ENCODE measurements at places on chromosomes 13 and 19.

- DNase-seq: no peak
These were observed 1181.2 kb downstream of the PCDH9 start for GRCh38 chr13:66048888-66049287.

GRCh38 chr13:36430247-36431203 lies 1.8 kb upstream of the CCNA1 start:
- DNase-seq: no peak

GRCh38 chr13:91072486-91072885 lies 275.0 kb upstream of the MIR17HG start:
- DNase-seq: no peak

- DNase-seq: peak; percentile 91
These were observed at the start of gene CUL4A for GRCh38 chr13:113209336-113209758. Gene CUL4A (plus strand): TSS chr13:113209613. CDS start chr13:113209628, 15 bp downstream.

GRCh38 chr19:8705742-8706141 lies 7.1 kb upstream of the ACTL9 start:
- no peak for DNase-seq

- DNase-seq: peak; percentile 93
These were observed 6.5 kb upstream of the FKRP start for GRCh38 chr19:46739290-46739771.

GRCh38 chr13:75661443-75661842 lies 25.3 kb downstream of the LMO7 start:
- no peak for DNase-seq

DNA sequence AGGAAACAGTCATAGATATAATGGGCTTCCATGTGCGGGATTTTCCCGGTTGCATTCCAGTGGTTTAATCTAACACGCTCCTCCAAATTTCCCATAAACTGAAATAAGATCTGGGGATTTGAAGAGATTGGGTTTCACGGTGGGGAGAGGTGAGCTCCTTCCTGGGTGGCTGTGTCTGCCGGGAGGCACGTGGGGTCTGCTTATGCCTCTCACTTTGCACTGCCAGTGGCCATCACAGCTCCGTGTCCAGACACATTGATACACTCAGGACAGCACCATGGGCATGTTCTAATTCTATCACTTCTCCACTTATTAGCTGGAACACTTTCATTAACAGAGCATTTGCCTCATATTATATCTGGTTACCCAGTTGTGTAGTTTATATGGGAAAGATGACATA lies 73.4 kb downstream of the SOX1 start:
- DNase-seq: no peak

GRCh38 chr19:12913011-12913561 lies 6.0 kb downstream of the SYCE2 start:
- DNase-seq: peak; percentile 86

GRCh38 chr19:16360738-16361137 lies 36.1 kb downstream of the KLF2 start:
- DNase-seq: no peak

- no peak for DNase-seq
These were observed 38.4 kb downstream of the DACH1 start for GRCh38 chr13:71828564-71828963.

GRCh38 chr19:47107202-47107952 lies 6.2 kb downstream of the ZC3H4 start:
- DNase-seq: peak; percentile 16

DNA sequence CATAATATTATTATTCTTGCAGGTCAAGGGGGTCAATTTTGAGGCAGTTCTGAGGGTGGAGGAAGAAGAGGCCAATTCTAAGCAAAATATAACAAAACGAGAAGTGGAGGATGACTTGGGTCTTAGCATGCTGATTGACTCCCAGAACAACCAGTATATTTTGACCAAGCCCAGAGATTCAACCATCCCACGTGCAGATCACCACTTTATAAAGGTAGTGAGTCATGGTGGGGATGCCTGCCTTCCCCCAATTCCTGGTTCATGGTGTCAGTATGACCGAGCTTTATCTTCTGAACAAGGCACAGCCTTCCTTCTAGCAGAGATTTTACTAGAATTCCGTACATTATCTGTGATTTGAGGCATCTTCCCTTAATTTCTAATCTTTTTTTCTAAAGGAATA lies 9.4 kb upstream of the DCUN1D2 start:
- DNase-seq: no peak

DNA sequence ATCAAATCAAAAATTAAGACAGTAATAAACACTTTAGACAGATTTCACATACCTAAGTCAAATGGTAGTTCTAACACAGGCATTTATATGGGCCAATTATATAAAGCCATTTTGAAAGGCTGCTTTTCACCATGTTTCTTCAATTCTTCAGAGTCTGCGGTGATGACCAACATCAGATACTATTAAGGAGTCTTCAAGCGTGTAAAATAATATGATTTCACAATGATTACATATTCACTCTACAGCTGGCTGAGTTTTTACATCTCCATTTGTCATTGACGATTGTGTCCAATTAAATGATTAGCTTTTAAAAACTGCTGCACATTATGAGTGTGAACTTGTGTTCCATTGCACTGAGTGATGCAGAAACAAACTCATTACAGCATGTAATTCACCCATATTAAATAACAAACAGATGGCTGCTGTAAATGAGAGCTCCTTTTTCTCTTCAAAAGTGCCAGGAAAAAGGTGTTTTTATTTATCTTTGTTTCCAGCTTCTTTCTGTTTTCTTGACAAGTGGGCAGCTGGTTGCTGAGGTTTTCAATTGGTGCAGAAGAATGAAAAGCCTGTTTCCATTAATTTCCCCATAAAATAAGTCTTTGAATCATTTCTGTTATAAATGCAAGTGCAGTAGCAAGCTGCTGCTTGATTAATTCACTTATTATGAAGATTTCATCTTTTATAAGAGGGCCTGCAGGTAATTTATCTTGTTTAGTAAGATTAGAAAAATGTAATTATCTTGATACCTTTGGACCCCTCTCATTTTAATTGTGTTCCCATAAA lies 676.1 kb upstream of the KLHL1 start:
- no peak for DNase-seq

GRCh38 chr19:3003046-3003445 lies 25.7 kb downstream of the TLE6 start:
- no peak for DNase-seq

DNA sequence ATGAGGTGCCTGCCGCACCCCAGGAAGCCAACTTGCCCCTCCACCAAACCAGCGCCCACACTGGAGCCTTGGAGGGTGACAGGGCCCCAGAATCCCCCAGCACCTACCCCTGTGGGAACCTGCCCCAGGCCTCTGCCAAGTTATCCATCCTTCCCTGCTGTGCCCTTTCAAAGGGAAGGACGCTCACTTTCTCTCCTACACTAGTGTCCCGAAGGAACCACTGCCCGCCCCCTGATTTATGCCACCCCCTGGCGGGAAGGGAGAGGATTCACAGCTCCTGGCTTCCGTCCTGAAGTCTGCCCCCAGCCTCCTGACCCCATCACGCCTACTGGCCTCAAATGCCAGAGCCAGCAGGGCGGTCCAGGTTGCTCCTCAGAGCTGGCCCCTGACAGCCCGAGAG lies 1.4 kb downstream of the EVI5L start:
- no peak for DNase-seq

DNA sequence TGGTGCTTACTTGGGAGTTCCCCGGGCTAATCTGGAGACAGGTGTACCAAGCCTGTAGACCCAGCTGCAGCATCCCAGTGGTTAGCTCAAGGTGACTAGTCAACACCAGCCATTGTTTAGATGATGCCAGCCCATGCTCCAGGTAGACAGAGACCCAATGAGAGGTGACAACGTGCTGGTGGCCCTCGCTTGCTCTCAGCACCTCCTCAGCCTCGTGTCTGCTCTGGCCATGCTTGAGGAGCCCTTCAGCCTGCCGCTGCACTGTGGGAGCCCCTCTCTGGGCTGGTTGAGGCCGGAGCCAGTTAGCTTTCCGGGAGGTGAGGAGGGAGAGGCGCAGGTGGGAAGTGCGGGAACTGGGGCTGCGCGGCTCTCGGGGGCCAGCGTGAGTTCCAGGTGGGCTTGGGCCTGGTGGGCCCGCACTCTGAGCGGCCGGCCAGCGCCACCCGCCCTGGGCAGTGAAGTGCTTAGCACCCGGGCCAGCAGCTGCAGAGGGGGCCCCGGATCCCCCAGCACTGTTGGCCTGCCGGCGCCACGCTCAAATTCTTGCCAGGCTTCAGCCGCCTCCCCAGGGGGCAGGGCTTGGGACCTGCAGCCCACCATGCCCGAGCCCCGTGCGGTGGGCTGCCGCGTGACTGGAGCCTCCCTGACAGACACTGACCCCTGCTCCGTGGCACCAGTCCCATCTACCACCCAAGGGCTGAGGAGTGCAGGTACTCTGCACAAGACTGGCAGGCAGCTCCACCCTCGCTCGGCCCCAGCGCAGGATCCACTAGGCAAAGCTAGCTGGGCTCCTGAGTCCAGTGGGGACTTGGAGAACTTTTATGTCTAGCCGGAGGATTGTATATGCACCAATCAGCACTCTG lies 85.9 kb upstream of the VSTM2B start:
- DNase-seq: no peak

DNA sequence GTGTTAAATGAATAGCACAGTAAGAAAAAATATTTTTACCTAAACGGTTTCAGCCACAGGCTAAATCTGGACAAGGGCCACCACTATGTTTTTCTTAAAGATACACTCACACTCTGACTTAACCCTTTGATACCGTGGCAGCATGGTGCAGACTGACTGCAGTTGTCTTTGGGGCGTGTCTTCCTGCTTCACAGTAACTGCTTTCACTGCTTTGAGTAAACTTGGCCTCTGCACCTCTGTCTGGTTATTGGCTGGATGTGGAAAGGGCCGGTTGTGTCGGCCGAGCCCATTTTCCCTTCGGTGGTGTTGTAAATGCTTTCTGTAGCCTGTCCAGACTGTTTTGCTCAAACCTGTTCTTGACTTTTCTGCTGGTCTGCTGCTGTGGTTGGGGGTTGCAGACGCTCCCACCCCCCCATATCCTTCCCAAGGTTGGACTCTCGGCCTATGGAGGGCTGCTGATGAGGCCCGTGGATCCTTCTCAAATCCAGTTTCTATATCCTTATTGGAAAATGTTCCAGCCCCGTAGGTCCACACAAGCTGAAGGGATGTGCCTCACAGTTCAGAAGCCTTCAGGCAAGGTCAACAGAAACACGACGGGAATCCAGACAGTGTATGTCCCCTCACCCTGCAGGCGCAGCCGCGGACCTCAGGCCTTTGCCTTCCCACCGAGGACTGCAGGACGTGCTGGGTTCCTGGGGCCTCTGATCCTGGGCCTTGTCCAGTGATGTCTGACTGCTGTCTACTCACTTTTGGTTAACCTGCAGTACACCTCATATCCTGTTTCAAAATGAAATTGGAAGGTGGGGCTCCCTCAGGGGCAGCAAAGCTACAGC lies 90.2 kb upstream of the RNF113B start:
- no peak for DNase-seq

DNA sequence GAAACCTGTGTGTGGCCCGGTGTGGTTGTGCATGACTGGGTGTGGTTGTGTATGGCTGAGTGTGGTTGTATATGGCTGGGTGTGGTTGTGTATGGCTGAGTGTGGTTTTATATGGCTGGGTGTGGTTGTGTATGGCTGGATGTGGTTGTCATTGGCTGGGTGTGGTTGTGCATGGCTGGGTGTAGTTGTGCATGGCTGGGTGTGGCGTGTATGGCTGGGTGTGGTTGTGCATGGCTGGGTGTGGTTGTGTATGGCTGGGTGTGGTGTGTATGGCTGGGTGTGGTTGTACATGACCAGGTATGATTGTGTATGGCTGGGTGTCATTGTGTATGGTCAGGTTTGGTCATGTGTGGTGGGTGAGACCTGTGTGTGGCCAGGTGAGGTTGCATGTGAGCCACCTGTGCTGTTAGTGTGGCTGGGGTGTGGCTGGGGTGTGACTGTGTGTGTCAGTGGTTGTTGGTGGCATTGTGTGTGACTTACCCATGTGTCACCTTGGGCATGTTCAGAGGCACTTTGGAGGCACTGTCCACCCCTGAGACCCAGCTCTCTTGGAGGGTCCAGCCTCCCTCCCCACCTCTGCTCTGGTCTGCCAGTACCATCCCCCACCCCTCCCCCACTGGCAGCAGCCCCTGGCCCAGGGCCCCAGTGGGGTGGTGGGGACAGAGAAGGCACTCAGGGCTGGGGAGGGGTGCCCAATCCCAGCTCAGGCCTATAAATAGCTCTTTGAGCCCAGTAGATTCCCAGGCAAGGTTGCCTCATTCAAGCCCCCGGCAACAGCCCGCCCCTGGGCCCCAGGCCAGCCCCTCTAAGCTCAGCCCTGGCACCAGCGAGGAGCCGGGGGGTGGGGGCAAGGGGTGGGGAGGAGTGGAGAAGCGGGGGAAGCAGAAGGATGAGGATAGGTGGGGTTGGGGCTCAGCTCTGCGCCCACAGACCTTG lies 3.9 kb upstream of the NCAN start:
- no peak for DNase-seq

DNA sequence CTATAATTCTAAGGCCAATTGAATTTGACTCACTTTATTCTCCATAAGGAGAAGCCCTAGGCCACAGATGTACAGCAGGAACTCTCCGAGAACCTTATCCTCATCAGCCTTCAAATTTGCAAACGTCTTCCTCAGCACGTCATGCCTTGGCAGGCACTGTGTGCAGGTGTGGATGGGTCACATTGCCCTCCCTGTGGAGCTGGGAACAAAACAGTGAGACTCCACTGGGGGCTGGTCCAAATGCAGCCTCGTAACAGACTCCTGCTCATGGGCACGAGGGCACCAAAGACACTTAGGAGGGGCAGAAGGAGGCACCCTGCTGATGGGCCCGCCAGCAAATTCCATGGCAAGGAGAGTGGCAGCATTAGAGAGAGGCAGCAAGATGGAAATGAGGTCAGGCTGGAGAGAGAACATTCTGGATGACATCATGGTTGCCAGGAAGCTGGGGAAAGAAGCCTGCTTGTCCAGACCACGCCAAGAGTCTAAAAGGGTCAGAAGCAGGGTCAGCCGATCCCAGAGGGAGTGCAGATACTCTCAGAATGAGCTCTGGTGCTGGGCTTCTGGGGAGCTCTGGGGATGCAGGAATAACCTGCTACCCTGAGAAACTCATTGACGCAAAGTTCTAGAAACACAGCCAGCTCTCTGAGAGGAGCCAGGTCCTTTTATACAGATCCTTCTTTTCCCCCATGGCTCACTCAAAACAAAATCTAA lies 242.2 kb downstream of the B3GLCT start:
- DNase-seq: peak; percentile 75

DNA sequence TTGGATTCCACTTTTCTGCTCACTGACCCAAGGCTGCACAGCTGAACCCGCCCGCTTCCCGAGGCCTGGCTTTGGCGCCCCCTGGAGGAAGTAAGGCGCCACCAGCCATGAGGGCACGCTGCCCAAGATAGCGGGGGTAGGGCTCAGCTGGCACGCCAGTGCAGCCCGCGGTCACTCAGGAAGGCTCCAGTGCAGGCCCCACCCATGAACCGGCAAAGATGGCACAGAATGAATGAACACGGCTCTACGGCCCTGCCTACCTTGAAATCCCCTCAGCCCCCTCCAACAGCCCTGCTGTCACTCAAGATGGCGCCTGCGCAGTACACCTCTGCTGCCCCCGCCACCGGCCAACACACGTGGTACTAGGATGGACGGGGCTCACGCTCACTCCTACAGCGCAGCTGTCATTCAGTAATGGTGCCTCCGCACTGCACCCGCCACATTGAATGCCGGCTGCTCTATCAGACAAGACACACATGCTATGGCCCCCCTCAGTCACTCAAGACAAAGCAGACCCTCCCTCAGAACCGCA lies 3.0 kb downstream of the PEG3 start:
- DNase-seq: peak; percentile 85

GRCh38 chr19:5628461-5628860 lies 5.6 kb downstream of the SAFB start:
- DNase-seq: no peak

GRCh38 chr13:28564030-28564429 lies 69.1 kb upstream of the FLT1 start:
- DNase-seq: no peak
